Renal cortical epithelial cell (primary cell): ENCODE measurements at places on chromosomes 3 and 15. TPM values are rescaled to one million over a fixed set of nuclear protein-coding genes. Genes with fewer than 3 reads are reported as not detected.

- DNase-seq = no peak
These were observed 58.6 kb downstream of the MAP2K5 start for GRCh38 chr15:67601073-67601472.

GRCh38 chr3:71087143-71088018 lies 496.1 kb downstream of the FOXP1 start:
- no peak for DNase-seq

- no peak for DNase-seq
These were observed 6.0 kb upstream of the TP53BP1 start for GRCh38 chr15:43498990-43499389.

GRCh38 chr3:102532901-102533300 lies 98.1 kb downstream of the ZPLD1 start:
- DNase-seq = no peak

DNA sequence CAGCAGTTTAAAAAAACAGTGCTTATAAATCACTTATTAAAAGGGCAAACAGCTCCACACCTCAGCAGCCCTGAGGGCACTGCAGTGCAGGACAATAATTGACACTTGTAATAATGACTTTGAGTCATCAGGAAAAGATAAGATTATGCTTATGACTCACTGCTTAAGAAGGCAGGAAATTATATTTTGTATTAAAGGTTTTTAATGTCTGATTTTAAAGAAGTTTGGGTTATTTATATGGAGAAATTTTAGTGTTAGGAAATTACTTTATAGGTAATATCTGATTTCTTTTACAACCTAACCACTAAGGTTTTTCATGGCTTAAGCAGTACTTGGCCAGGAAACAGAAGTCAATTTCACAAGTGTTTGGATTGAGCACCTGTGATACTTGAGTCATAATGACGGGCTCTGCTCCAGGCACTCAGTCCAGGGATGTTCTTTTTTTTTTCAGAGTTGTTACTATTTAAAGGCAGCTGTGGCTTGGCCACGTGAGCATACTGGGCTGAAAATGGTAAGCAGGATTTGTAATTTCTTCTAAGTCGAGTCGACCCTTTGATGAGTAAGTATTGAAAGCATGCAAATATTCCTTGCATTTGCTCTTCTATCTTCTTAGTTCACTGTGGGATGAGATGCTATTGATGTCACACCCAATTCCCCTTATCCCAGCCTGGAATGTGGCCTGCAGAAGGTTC lies 21.6 kb upstream of the SLC6A20 start:
- peak; percentile 99 for DNase-seq

DNA sequence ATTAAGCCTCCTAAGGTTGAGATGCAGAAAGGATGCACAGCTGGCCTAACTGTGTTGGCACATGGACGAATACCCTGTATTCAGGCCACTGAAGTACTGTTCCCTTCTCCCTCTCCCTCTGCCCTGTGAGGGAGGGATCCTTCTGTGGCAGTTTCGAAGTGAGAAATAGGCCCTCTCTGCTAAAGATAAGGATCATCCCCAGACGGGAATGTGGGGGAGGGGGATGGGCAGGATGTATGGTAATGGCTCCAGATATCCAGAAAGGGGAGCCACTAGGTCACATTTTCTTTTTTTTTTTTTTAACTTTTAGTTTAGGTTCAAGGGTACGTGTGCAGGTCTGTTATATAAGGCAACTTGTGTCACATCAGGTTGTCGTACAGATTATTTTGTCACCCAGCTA lies 463.1 kb downstream of the TBL1XR1 start:
- no peak for DNase-seq

DNA sequence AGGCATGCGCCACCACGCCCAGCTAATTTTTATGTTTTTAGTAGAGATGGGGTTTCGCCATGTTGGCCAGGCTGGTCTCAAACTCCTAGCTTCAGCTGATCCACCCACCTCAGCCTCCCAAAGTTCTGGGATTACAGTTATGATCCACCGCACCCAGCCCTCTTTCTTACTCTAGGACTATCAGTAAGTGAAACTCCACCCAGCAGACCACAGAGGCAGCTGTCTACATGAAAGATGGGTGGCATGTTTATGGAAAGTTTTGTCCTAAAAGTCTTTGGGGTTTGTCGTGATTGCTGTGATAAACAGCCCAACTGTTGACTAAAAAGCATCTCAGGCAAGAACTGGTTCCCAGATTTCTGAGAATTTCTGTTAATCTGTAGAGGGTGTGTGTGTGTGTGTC lies 10.9 kb downstream of the ARL6IP5 start:
- DNase-seq = no peak

Gene NOX5
- total RNA-seq = 0.55 TPM in 1 of 2 replicates, not detected in the other
